Kidney capillary endothelial cell (primary cell): ENCODE measurements at places on chromosomes 6 and 20.

GRCh38 chr6:14177413-14178082, 60.0 kb downstream of the CD83 start:
- DNase-seq = no peak

- no peak for DNase-seq
Measured at GRCh38 chr6:71482742-71483141, 194.1 kb downstream of the OGFRL1 start.

DNA sequence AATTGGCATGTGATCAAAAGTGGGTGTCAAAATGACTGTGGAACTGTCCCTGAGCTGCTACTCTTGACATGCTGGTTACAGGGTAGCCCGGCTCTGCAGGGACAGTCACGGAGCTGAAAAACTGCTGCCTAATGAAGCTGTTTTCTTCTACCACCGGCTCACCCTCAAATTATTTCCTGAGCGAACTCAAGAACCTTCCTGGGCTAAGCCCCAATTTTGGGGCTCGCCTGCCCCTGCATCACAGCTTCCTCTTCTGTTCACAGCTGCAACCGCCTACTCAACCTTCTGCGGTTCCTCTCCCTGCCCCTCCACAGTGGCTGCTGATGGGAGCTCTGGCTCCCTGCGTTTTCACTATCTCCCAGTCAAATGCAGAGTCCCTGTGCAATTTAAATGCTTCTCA, 110.8 kb upstream of the MLN start:
- DNase-seq = no peak

GRCh38 chr6:150680510-150680909, 80.8 kb downstream of the PLEKHG1 start:
- no peak for DNase-seq

GRCh38 chr6:47203266-47203937, 106.3 kb downstream of the TNFRSF21 start:
- no peak for DNase-seq

GRCh38 chr6:11223286-11223864, 9.1 kb downstream of the NEDD9 start:
- DNase-seq = no peak

GRCh38 chr6:154447954-154448353, 62.5 kb downstream of the CNKSR3 start:
- peak; percentile 58 for DNase-seq

GRCh38 chr20:60250251-60250650, 292.0 kb downstream of the CDH26 start:
- DNase-seq = no peak

DNA sequence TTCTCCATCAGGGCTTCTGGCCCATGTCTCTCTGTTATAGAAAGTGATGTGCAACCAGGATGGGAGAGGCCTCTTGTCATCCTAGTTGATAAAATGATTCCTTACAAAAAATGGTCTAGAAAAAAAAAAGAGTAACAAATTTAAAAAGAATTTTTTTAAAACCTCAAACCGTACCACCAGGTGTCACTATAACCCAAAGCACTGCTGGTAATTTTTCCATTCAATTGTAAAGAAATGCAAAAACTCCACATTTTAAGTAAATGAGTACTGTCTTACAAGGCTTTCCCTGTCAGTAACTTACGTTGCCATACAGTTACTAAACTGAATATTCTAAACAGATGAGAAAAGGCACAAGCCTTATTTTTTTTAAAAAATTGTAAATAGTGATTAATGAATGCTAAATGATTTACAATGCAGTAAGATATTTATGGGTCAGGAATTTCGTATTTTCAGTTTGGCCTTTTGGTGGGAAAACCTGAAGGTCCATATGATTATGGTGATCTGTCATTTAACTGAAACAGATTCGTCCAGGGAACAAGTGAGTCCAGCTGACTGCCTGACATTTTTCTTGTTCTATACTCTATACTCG, 95.4 kb downstream of the OGFRL1 start:
- DNase-seq = peak; percentile 75

- DNase-seq = no peak
Measured at GRCh38 chr6:157023958-157024357, 246.8 kb downstream of the ARID1B start.

GRCh38 chr20:43043887-43044286, 145.8 kb downstream of the PTPRT start:
- DNase-seq = no peak

DNA sequence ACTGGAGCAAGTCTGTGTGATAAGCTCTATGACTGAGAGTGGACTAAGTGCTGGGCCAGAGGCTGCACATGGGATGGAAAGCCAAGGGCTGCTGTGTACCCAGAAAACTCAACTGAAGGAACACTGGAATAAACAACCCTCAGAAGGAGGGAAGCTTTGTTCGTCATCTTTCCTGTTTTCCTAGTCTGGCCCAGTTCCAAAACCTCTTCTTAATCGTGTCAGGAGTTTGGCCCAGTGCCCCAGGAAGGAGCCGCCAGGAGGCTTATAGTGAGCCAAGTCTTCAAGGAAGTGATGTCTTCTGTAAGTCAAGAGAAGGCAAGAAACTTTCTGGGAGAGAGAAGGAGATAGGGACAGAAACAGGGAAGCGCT, 23.3 kb upstream of the TOP1 start:
- peak; percentile 94 for DNase-seq

- DNase-seq = no peak
Measured at GRCh38 chr6:140713495-140713894, 1339.0 kb upstream of the CITED2 start.

DNA sequence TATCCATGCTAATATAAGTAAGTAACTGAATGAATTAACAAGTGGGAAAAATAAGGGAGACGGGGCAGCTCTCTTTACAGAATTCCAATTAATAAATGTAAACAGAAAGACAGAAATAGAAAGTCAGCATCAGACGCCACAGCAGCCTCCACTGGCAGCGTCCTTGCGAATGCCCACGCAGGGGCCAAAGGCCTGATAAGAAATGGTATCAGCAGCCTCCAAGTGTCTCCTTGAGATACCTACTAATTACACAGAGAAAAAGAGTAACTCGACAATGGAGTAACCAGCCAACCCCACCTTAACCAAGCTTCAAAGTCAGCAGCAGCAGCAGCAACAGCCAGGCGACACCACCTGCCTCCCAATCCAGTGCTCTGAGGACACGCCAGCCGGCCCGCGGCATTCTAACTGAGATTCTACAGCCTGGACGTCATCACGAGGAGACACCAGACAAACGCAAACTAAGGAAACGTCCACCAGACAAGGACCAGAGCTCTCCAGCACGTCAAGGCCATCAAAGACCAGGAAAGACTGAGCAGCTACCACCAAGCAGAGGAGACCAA, 78.8 kb downstream of the TAF4 start:
- no peak for DNase-seq

GRCh38 chr6:18025596-18025995, 38.2 kb upstream of the KIF13A start:
- no peak for DNase-seq

DNA sequence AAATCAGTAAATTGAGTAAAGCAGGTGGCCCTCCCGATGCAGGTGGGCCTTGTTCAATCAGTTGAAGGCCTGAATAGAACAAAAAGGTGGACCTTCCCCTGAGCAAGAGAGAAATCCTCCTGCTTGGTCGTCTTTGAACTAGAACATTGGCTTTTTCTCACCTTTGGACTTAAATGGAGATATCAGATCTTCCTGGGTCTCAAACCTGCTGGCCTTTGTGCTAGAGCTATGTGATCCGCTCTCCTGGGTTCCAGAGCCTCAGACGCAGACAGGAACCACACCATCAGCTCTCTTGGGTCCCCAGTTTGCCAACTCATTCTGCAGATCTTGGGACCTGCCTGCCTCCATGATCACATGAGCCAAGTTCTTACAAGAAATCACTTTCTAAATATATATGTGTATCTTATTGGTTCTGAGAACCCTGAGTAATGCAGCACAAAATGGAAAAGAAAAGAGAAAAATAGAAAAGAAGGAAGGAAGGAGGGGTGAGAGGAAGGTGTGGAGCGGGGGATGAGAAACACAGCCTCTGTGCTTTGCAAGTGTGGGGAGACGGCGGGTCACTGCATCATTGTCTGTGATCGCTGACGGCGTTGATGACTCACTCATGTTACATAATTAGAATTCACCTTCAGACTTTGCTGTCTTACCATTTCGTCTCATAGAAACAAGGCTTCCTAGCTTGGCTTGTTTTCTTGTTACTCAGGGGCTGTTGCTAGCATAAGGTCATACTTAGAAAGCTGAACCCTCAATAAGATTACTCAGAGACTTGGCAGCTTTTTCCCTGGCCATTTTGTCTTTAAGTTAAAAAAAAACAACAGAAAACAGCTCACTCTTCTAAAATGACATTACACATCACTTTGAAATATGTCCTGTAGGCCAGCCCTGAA, 85.7 kb upstream of the NEDD9 start:
- DNase-seq = peak; percentile 100

DNA sequence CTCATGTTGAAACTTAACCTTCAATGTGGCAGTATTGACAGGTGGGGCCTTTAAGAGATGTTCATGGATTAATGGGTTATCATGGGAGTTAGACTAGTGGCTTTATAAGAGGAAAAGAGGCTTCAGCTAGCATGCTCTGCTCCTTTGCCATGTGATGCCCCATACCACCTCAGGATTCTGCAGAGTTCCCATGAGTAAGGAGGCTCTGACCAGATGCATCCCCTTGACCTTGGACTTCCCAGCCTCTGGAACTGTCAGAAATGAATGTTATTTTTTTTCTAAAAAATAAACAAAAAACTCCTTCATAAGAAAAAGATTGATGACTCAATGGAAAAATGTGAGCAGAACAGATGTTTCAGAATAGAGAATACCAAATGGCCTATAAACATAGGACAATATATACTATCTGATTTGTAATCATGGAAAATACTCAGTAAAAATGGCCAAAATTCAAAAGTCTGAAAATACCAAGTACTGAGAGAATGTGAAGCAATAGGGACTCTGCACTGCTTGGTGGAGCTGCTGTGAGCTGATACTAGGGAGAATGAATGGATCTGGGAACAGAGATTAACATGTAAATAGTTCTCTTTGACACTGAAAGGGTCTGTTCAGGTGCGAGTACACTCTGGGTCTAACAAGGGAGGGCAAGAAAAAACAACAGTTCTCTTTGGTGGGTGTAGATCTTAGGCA, 7.4 kb upstream of the TRIM39 start:
- no peak for DNase-seq

DNA sequence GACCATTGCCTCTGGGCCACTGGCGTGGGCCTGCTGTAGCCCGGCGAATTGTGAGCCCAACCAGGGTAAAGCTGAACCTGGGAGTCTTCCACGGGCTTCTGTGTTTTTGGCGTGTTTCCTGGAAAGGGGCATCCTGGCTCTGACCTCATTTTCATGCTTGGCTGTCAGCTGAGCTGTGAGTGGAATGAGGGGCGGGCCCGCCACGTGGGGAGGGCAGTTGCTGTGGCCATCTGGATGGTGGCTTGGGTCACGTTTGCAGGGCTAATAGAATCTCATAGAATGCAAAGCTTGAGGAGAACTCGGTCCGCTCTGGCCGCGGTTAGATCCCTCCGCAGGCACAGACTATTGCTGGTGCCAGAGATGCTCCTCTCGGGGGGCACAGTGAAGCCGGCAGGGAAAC, 263.0 kb downstream of the SMOC2 start:
- no peak for DNase-seq

- no peak for DNase-seq
Measured at GRCh38 chr6:125474061-125474460, 172.3 kb upstream of the HDDC2 start.

DNA sequence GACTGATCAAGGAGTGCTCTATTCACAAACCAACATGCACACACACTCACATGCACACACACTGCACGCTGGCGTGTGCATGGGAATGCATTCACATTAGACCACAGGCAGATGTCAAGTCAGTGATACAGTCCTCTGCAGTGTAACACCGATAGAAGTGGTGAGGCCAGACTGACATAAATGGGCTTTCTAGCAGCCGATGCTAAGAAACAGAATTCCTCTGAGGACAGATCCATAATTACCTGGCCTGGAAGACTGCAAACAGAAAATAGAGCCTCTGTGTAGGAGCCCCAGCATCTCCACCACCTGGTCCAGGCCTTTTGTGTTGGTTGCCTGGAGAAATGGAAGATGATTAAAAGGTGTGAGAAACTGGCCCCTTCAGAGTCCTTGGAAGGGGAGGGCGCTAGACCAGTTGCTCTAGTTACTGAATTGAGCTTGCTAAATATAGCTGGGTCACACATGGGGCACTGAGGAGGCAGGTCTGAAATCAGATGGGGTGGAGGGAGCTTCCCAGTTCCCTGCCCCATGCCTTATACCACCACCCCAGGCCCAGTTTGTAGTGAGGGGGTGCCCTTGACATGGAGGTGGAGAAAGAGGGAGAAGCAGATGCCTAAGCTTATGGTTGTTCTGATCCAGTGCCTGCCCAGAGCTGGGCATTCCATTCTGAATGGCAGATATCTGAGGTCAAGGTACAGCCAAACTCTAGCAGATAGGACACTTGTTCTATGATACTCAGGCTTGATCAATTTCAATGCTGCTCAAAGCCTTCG, 233.8 kb downstream of the LRFN2 start:
- no peak for DNase-seq

DNA sequence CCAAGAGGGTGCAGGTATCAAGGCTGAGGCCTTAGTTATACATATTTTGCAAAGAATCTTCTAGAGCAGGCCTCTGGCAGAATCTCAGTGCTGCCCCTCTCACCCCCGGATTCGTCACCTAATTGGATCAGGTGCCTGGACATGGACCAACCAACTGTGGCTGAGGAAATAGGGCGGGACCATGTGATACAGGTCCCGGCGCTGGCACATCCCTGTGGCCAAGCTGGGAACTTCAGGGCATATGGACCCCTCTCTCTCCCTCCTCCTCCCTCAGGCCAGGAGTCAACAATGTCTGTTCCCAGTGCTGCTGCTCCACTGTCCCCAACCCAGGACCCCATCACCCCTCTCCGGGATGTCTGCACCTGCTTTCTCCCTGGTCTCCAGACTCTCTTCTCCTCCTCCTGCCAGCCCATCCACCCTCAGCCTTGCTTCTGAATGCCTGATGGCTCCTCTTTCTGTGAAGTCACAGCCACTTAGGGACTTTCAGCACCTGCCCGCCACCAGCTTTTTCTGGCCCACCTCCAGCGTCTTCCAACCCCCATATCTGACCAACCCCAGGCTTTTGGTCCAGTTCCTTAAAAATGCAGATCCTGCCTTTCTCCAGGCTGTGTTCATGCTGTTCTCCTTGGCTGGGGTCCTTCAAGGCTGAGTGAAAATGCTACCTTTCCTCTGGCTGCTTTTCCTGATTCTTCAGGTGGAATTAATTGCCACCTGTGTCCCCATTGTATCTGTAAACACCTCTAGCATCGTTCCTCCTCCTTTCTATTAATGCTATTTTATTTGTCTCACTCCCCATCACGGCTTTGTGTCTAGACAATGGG, 19.0 kb upstream of the MLN start:
- DNase-seq = no peak

DNA sequence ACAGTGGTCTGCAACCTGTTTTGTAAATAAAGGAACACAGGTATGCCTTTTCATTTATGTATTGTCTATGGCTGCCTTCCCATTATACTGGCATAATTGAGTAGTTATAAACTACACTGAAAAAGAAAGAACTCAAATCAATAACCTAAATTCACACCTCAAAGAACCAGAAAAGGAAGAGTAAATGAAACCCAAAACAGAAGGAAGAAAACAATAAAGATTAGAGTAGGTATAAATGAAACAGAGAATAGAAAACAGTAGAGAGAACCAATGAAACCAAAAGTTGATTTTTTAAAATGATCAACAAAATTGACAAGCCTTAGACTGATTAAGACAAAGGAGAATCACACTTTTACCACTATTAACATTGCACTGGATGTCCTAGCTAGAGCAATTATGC, 34.7 kb downstream of the FAM184A start:
- no peak for DNase-seq

- peak; percentile 26 for DNase-seq
Measured at GRCh38 chr20:34415079-34415478, 52.0 kb downstream of the ITCH start.

GRCh38 chr20:37943501-37944455, 40.9 kb downstream of the VSTM2L start:
- DNase-seq = no peak

GRCh38 chr20:20734475-20734948, 22.1 kb upstream of the RALGAPA2 start:
- DNase-seq = no peak
